ENCODE measurements at places on chromosomes 2 and 18.

GRCh38 chr18:9874728-9875127 is 11.0 kb upstream of the TXNDC2 start:
- DNase-seq: no peak

DNA sequence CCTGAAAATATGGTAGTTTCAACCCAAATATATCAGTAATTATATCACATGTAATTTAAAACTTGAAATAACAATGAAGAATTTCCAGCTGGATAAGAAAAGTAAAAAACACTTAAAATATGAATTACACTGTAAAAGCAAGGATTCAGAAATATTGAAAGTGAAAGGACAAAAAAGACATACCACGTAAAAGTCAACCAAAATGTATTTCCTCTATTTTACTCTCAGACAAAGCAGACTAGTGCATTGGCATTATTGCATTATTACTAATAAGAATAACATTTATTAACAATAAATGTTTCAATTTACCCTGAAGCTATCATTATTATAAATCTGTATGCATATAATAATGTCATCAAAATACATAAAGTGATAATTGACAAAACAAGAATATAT is 445.1 kb upstream of the TRIB2 start:
- DNase-seq: no peak

DNA sequence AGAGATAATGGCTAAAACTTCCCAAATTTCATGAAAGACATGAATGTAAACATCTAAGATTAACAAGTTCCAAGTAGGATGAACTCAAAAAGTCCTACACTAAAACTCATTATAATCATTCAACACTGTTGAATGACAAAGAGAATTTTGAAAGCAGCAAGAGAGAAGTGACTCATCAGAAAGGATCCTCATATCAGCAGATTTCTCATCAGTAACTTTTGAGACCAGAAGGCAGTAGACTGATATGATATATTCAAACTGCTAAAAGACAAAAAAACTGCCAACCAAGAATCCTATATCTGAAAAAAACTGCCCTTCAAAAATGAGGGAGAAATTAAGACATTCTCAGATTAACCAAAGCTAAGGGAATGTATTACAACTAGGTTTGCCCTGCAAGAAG is 130.6 kb upstream of the OTX1 start:
- DNase-seq: peak; percentile 3

GRCh38 chr2:75428060-75428459 is 132.7 kb downstream of the EVA1A start:
- DNase-seq: no peak

DNA sequence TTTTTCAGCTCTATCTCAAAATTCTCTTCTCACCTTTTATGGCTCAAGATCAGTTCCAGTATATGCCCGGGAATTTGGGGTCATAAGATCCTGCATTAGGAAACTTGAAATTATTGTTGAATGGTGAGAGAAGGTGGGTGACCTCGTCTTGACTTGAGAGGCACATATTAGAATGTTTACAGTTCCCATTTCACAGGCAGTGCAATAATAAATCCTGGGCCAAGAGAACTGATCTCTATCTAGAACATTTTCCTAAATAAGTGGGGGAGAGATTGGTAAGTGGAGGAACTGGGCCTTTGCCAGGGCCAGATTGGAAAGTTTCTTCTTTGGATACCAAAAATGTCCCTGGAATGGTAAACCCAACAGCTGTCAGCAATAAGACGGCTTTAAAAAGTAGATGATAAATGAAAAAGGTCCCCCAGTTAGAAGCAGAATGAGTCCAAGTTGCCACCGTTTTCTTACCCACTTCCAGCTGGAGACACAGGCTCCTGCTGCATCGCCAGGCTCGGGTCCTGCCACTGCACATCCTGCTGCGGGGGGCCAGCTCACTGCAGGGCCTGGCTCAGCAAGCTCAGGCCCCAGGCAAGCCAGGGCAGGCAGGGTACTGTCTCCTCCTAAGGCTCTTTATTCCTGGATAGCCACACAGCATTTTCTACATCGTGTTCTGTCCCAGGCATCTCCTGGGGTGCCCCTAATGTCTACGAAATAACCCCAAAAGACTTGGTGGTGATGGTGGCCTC is 126.4 kb upstream of the EPAS1 start:
- no peak for DNase-seq

DNA sequence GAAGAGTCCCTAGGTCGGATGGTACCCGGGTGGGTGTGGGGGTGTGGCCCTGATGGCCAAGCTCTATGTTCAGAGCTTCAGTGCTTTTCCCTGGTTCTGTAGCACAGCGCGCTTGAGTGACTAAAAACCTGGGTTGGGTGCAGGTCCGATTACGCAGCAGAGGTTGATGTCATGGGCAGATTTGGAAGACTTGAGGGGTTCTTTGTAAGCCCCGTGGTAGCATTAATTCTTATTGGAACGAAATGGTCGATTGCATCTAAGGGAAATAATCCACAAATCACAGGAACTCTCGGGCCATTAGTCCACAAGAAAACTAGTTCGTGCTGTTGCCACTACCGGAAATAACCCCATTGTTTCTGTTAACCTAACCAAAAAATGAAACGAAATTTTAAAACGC is 9.0 kb downstream of the HOXD8 start:
- no peak for DNase-seq

DNA sequence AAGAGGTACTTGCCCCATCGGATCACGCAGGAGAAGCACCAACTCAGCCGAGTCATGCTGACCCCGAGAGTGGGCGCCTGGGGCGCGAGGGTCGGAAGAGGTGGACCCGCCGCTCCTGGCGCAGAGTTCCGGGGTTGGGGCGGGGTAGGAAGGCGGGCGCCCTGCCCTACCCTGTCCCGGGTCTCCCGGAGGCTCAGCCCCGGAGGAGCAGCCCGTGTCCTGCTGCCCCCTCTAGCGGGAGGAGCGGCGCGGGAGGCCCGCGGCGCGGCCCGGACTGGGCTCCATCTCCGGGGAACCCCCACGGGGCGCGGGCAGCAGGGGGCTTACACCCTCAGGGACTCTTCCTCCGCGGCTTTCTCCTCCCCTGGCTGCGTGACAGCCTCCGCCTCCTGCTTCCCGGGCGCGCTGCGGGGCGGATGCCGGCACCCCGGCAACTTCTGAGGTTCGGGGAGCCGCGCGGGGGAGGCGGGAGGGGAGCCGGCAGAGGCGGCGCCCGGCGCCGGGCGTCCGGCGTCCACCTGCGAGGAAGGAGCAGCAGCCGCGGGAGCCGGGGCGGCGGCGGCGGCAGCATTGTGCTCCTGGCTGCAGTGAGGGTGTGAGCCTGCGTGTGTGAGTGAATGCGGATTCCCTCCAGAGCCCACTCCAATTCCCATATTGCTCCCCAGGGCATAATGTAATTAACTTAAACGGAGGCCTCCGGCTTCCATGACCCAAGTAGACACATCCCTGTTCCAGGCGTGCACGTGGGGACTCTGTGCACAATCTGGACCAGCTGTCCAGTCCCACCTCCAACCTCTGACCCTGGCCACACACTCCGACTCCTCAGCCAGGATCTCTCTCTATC is 7.6 kb upstream of the TNS1 start:
- peak; percentile 58 for DNase-seq

DNA sequence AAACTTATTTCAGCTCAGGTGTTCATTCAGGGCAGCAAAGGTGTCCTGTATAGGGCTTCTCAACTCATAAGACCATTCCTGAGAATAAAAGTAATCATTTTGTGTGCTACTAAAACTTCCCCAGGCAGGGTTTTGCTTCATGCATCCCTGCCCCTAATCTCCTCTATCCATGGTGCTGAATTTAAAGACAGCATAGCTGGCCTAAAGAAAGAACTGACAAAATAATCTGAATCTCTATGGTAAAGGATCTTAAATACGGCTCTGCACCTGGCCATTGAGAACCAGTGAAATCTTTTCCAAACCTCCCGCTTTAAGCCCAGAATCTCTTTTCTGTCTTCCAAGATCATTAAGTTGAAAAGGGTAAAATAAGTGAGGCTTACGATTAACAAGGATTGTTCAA is 292.1 kb upstream of the KLHL29 start:
- DNase-seq: no peak

GRCh38 chr18:80012714-80013113 is 21.5 kb upstream of the RBFA start:
- no peak for DNase-seq

- no peak for DNase-seq
Measured at GRCh38 chr2:75459565-75460310, 101.0 kb downstream of the EVA1A start.

- DNase-seq: no peak
Measured at GRCh38 chr2:43031471-43032212, 194.8 kb downstream of the ZFP36L2 start.

DNA sequence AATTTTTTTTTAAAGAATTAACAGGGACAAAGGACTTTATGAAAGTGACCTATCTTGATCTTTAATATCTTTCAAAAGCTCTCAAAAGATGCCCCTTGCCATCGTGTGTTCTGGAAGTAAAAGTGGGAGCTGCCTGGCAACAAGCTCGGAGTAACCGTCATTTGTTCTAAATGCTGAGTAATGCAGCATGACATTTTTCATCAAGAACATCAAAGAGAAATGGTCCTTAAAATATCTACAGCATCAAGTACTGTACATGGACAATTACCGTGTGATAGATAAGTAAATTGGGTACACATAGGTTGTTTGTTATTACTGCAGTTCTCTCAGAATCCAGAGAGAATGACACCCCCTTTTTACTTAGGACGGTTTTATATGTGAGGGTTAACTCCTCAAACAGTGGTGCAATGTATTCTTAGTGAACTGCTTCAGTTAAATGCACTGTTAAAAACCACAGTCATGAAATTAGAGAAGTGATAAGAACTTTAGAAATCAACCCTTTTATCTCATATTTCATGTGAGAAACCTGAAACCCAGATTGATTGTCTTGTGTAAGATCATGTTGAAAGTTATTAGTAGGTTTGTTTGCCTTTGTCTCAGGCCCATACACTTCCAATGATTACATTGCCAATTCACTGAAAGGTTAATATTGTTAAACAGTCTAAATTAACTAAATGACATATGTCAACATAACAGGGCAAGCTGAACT is 90.6 kb upstream of the HNMT start:
- DNase-seq: no peak

DNA sequence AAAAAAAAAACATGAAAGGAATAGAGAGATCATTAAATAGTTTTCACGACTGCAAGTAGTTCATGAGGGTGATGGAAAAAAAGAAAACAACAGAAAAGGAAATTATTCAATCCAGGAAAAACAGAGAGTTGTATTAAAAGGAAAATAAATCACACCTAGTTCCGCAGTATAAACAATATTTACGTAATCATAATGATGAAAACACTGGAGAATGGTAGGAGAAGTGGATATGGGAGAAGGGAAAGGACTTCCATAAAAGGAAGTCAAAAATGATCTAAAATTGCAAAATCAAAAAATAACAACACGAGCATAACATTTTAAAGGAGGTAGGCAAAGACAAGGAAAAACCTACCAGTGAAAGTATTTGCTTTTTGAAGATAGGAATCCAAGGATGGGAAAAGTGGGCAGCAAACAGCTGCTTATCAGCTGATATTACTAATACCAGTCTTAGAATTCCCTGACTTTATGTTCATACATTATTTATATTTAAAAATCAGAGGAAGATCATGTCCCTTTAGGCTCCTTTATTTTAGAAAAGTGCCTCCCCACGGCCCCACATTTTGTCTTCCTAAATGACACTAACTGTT is 160.8 kb downstream of the NBAS start:
- DNase-seq: no peak

GRCh38 chr2:239868556-239869181 is 156.5 kb downstream of the NDUFA10 start:
- no peak for DNase-seq

- DNase-seq: peak; percentile 79
Measured at GRCh38 chr18:77106331-77106730, 26.3 kb downstream of the MBP start.

DNA sequence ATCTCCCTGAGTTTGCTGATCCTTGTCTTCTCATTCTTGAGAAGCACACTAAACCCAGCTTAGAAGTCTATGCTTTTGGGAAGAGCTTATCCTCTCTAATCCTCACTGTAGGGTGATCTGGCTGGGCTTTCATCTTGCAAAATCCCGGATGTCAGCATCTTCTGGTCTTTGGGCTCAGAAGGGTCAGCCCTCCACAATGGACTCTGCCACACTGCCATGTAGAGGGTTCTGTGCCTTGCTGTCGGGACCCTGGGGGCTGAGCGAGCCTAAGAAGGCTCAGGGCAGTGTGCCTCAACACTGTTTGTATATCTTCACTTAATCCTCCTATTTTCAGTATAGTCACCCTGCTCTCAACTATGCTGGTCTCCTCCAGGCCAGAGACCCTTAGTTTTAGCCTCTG is 102.3 kb downstream of the TGIF1 start:
- DNase-seq: no peak
